ENCODE measurements at places on chromosomes 16 and 17.

DNA sequence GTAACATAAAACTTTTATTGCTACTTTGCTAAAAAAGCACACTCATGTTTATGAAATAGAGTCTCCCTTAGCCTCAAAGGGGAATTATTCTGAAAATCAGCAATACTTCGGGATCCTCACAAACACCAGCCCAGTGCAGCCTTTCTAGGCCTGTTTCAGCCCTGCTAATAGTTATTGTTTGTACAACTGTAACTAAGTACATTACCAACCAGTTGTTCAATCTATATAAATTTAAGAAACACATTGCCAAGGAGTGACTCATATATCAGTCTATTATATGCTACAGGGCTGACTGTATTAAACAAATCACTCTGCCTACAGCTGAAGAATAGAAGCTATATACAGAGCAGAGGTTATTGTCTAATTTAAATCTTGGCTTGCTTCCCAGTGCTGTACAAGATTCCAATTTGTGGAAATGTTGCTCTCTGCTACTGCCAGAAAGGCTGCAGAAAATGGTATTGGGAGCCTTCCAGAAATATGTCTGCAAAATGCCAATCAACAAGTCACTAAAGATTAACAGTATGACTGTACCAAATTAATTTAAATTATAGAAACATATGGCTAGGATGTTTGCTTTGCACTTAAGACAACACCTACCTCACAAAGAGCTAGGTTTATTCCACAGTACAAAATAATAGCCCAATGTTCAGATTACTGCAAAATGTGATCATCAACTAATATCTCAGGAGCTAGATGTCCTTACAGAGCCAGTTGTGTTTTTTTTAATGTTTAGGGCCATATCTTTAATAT lies 49.7 kb downstream of the TOX3 start:
- DNase-seq, result no peak

DNA sequence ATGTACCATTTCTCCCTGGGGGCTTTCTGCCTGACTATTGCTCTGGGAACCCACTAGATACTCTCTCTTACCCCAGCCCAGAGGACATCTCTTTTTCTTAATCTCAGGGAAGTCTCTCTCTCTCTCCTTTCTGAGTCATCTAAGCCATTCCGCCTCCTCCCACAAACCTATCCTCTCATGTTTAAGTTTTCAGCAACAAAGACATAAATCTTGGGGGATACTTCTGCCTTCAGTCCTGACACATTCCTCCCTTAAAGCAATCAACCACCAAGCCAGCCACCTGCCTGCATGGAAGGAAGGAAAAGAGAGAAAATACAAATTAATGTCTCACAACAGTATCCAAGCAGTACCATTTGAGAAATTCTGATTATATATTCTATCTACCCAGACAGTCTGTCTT lies 128.8 kb downstream of the HS3ST2 start:
- no peak for DNase-seq

DNA sequence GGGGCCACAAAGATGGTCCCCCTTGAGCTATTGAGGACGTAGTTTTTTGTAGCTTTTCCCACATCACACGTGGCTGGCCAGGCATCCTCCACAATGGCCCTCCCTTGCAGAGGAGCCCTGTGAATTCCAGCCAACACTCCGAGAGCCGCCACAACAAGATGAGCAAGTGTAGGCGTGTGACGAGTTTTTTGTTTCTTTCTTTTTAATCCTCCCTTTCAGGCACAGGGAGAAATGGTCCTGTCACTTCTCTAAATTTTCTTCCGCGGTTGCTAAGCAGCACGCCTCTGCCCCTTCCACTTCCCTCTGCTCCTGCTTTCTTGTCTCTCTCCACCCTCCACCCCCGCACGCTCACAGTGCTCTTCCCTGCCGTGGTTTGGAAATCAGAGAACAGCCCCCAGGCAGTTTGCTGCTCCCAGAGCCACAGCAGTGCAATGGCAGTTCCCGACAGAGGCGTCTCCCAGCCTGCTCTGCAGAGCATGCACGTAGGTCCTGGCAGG lies 68.0 kb upstream of the MRTFB start:
- DNase-seq, result peak; percentile 65

GRCh38 chr17:31825961-31826691 lies 32.9 kb downstream of the COPRS start:
- DNase-seq, result no peak

GRCh38 chr16:4021916-4022315 lies 94.3 kb downstream of the ADCY9 start:
- no peak for DNase-seq

DNA sequence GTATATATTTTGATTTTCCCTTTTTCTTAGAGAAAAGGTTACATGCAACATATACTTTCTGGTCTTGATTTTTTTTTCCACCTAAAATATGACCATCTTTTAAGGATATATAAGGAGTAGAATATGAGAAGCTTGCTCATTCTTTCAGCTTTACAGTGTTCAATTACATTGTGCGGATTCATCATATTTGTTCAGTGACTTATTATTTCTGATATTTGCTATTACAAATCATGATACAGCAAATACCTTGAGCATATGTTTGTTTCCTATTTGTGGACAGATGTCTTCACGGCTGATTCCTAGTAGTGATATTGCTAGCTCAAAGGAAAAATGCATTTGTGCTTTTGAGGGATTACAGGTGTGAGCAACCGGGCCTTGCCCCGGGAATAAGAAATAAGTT lies 18.1 kb downstream of the KATNIP start:
- no peak for DNase-seq

DNA sequence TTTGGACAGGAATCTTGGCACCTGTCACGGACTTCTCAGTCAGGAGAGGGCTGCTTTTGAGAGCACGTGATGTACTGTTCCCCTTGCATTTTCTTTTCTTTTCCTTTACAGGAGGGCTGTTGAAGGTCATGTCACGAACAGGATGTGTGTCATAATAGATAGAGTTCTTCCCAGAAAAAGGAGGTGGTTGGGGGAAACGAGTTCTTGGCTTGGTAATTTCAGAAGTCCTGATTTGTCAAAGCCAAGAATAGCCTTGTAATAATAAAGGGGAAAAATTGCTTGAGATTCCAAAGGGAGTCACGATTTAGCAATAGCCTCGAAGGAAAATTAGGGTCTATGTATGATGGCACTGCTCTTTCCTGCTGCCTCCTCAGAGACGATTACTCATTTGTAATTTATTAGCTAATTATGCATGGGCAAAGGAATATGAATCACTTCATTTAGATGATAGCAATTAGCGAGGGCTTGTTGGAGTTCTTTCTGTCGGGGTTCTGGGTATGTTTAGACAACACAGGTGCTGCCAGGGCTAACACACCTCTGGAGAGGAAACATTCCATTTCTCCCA lies 277.7 kb upstream of the N4BP1 start:
- DNase-seq, result no peak

GRCh38 chr16:85420501-85421337 lies 192.4 kb upstream of the GSE1 start:
- DNase-seq, result peak; percentile 72

Data from neural crest cell (in vitro differentiated cells).